NCI-H446 (cell line): ENCODE measurements at places on chromosomes 4 and X.

- DNase-seq = no peak
These were observed 316.7 kb upstream of the KLF3 start for GRCh38 chr4:38347251-38347650.

DNA sequence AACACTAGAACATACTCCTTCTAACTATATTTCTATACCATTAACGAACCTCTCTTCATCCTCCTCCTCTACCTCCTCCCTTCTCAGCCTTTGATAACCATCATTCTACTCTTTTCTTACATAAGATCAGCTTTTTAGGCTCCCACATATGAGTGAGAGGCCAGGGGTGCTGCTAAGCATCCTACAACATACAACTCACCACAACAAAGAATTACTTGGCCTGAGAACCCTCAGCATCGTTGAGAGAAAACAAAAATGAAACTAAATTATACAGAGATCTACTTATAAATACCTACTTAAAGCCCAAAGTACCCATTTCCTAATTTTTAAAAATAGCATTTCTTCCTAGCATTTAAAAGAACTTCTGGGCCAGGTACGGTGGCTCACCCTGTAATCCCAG lies 77.7 kb downstream of the CC2D2A start:
- no peak for DNase-seq

GRCh38 chr4:99610605-99611175 lies 36.1 kb downstream of the MTTP start:
- peak; percentile 40 for DNase-seq

DNA sequence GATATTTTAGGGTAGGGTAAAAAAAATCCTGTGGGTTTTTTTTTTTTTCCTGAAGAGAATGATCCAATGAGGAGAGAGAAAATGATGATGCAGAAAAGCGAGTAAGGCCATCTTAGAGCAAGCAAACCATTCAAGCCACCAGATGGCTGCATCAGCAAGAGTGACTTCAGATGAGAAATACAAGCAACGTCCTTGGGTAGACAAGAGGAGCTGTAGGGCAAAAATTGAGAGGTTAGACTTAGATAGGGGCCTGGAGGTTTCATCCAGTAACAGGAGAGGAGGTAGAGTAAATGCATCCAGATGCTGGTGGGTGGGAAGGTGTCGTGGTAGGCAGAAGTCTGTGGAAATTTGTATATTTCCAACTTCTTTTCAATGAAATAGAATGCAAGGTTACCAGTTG lies 14.6 kb downstream of the FTHL17 start:
- no peak for DNase-seq

DNA sequence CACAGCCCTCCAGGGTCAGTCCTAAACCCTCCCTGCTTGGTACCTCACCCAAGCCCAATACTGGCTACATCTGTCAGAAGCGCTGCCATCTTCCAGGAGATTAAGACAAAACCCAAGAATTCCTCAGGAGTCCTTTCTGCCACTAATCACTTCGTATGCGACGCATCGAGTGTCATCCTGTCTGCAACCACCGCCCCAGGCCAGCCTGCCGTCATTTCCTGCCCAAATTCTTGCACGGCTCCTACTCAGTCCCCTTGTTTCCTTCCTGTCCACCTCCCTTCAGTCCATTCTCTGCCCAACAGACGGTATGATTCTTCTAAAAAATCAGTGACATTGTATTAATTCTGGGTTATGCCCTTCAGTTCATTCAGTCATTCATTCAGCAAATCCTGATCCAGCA lies 113.6 kb downstream of the NFKB1 start:
- no peak for DNase-seq

DNA sequence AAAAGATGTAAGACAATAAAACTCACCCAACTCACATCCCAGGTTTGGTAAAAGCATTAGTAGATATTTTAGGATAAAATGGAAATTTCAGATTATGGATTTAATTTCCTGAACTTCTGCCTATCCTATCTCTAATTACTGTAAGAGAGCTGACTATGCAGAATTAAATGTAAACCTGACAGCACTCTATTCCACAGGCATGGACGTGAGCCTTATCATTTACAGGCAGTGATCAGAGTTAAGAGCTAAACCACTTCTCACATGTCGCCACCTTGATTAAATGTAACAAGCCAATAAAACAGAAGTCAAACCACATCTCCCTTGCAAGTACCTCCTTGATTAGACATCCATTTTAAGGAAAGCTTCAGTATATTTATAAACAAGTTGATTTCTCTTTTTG lies 97.5 kb upstream of the CBR4 start:
- no peak for DNase-seq

GRCh38 chr4:99144070-99144469 lies at the start of gene ADH4:
Gene ADH4, minus strand, starts transcription at chr4:99144297. Its CDS starts 75 bp downstream, at chr4:99144222.
- no peak for DNase-seq

- DNase-seq = no peak
These were observed 2.1 kb downstream of the HSD17B11 start for GRCh38 chr4:87388901-87389300.
